ENCODE measurements at places on chromosomes 6 and 20. TPM values are rescaled to one million over a fixed set of nuclear protein-coding genes. Genes with fewer than 3 reads are reported as not detected.

BMP6 gene
- 7.8 TPM for total RNA-seq

GRCh38 chr20:57097245-57097915, 169.1 kb downstream of the BMP7 start:
- DNase-seq: no peak

- DNase-seq: no peak
Measured at GRCh38 chr6:42966571-42966970, 6.0 kb downstream of the GNMT start.

TINAG gene
- total RNA-seq: not detected

All from hematopoietic multipotent progenitor cell (in vitro differentiated cells).